ENCODE measurements at places on chromosomes 12 and 14.

DNA sequence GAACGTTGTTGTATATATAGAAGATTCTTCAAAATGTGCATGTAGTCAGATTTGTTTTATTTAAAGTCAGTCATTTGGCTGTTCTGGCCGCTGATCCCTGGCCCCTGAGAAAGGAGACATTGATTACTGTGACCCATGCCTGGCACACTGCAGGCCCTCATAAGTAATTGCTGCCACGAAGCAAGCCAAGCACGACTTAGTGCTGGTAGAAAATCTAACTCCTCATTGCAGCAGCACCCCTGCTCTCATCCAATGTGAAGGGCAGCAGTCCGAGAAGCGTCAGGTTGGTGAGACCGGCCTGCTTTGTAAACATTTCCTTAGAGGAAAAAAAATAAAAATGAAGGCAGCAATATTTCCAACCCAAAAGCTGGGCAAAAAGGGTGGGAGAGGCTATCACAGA is 22.8 kb upstream of the TMTC2 start:
- DNase-seq: no peak

GRCh38 chr12:100173111-100173510 is 27.5 kb upstream of the ACTR6 start:
- no peak for DNase-seq

DNA sequence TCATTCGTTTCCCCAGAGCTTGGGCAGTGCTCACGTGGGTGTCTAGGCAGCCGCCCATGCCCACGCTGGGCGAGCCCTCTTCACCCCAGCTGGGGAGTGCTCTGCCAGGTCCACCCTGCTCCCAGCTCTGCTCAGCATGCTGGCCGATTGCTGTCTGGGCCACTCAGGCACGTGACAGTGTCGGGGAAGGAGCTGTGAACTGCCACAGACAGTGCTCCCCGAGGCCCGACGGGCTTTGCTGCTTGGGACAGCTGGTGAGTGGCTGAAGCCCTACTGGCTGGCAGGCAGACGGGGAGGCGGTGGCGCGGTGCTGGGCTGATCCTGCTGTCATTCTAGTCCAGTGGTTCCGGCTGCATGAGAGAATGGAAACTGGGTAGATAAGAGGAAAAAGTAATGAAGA is 15.8 kb downstream of the NOC4L start:
- DNase-seq: no peak

GRCh38 chr14:38549564-38549963 is 293.7 kb upstream of the CLEC14A start:
- DNase-seq: no peak

- no peak for DNase-seq
Observed at GRCh38 chr14:104552738-104553125, 26.8 kb upstream of the C14orf180 start.

DNA sequence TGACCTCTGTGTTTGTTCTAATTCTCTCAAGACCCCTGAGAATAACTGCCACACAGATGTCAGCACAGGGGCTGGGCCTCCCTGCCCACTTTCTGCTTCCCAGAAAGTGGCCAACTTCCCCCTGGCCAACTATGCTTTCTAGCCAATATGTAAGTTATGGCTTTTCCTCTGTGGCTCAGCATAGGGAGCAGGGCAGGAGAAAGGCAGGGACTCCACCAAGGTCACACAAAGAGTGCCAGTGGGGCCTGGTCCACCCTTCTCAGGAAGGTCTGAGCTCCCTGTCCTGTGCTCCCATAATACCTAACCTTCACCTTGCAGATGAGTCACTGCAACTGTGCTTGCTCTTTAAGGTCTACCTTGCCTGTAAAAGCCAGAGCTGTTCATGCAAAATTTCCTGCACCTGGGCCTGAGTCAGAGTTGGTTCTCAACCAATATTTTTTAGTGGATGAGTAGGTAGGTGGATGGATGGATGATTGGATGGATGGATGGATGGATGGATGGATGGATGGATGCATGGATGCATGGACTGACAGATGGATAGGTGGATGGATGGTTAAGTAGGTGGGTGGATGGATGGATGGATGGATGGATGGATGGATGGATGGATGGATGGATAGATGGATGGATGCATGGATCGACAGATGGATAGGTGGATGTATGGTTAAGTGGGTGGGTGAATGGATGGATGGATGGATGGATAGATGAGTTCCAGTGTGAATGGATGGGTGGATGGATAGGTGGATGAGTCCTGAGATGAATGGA is 64.2 kb downstream of the DIO3 start:
- no peak for DNase-seq

DNA sequence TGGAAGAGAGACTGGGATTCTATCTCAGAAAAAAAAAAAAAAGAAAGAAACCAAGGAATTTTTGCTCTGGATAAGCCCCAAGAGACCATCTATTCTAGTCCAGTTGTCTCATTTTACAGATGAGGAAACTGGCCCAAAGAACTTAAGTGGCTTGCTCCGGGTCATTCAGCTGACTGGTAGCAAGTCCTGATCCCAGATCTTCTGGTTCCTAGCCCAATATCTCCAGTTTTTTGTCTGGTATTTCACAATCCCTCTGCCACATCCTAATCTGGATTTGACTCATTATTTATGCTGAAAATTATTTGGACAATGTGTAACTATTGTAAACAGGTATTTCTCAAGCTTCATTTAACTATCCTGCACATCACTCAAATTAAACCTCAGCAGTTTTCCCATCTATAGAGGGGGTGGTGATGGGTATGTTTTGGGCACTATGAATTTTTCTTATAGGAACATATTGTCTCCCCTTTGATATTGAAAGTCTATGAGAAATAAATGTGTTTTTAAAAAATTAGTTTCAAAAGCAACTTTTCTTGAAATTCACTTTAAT is 43.4 kb downstream of the PPP2R5E start:
- no peak for DNase-seq

GRCh38 chr12:42570076-42570475 is 19.5 kb downstream of the PRICKLE1 start:
- no peak for DNase-seq

GRCh38 chr12:11777962-11778361 is 128.5 kb downstream of the ETV6 start:
- no peak for DNase-seq

DNA sequence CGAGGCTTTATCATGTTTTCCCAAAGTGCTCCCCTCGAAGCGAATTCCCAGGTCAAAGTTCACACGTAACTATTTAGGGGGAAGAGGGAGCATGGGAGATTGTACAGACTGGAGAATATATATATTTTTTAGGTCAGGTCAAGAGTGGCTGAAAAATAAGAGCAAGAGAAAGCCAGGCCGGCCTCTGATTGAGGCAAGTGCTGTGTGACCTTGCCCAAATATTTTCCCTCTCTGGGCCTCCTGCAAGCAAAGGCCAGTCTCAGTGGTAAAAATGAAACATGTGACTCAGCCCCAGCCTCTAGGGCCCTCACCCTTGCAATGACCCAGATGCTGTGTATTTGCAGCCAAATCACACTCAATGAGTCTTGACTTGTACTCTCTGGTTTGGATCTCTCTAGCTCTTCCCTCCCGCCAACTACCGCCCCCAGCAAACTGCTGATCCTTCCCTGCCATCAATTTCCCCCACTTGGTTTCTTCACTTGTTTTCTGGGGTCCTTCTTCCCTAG is 34.1 kb downstream of the SMUG1 start:
- DNase-seq: no peak

DNA sequence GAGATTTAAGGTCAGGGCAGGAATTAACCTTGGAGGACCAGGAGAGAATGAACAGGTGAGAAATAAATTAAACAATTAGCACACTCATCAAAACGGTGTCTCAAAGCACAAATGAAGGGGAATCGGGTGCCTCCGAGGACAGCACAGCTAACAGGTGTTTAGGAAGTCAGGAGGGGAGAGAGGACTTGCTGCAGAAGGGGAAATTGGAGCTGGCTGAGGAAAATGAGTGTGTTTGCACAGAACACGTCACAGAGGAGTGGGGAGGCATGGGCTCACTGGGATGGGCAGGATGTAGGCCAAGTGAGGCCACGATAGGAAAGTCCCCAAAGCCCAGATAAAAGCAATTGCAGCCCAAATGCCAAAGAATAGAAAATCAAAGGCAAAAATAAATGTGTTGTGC is 121.7 kb downstream of the ZNF664 start:
- DNase-seq: no peak

GRCh38 chr12:124720681-124721500 is 142.8 kb downstream of the SCARB1 start:
- DNase-seq: peak; percentile 49

DNA sequence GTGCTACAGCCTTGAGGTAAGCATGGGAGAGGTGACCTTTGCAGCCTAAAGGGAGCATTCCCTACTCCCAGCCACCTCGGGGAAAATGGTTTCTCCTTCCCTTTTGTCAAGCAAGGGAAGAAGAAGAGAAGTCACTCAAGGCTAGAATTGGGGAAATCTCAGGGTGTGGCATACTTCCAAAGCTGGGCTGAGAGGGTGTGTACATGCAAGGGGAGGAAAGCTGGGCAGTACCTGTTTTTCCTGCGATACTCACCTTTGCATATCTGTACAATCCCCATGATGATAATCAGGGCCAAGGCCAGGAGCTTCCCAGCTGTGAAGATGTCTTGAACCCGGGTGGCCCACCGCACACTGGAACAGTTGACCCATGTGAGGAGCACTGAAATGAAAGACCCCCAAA is 23.8 kb upstream of the CEBPE start:
- no peak for DNase-seq

DNA sequence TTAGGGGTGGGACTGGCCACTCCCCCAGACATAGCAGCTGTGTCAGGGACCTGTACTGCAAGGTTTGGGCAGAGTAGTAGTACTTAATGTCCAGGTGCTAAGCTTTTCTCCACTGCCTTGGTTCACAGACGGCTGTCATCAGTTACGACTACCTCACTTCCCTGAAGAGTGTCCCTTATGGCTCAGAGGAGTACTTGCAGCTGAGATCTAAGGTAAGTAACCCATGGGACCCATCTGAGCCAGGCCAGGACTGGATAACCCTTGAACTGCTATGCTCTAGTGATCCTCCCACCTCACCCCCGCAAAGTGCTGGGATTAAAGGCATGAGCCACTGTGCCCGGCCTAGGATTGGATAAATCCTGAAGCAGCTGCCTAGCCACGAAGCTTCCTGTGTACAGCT is 22.4 kb downstream of the ADCK1 start:
- no peak for DNase-seq

- no peak for DNase-seq
Observed at GRCh38 chr14:33254861-33255395, 316.2 kb downstream of the NPAS3 start.

- no peak for DNase-seq
Observed at GRCh38 chr12:6527711-6528110, 6.6 kb upstream of the GAPDH start.

GRCh38 chr12:64478661-64479060 is 26.7 kb downstream of the TBK1 start:
- DNase-seq: no peak

GRCh38 chr12:45547822-45548221 is 181.7 kb upstream of the ARID2 start:
- DNase-seq: no peak

DNA sequence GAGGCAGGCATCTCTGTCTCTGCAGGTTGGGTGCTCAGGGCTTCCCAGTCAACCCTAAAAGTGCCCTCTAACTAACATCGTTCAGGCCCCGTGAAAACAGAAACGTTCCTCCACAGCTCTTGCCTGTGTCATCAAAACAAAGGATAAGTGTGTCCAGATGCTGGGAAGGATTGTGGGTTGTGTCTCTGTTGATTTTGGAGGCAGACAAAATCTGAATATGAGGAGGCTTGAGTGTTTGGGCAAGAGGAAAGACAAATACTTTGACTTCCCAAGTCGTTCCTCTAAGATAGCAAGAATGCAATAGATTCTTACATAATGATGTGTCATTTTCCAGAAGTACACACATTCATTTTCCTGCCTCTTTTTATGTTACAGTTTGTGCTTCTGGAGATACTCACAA is 52.9 kb downstream of the SERPINA3 start:
- no peak for DNase-seq

DNA sequence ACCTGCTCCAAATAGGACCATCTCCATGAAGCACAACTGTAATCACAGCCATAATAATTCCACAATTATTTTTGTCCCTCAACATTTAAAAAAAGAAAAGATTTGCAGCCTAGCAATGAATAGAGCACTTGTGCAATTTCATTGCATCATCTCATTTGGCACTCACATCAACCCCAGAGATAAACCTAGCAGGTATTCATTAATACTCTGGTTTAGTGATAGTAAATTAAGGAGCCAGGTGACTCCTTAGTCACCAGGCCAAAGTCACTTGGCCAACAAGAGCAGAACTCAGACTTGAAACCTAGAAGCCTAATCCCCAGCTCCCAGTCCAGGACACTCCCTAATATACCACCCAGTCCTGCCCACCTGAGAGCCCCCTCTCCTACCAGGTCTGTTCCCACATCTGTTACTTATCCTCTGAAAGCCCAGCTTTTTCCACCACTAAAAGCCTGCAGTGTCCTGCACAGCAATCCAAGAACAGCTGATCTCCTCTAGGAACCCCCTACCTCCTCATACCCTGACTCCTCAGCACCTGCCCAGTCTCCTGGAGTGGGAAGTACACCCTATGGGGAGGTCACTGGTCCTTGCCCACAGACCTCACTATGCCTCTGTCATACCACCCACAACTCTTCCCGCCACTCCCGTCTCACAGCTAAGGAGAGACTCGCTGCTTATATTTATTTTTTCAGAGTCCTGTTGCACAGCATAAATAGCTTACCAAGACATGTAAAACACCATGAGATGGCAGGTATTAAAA is 22.1 kb downstream of the OR10P1 start:
- DNase-seq: no peak

DNA sequence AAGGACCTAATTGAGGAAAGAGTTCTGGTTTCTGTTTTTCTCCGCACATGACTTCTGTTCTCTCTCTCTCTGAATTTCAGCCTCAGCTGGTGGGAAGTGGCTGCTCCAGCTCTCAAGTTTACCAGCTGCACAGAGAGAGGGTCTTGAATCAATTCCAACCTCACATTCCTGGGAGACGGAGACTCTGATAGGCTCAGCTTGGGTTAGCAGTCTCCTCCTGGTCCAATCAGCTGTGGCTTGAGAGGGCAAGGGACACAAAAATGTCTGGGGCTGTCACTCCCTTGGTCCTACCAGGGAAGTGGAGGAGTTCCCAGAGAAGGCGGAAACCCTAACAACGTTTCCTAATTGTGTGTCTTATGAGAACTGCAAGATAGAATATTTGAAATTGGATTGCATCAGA is 7.0 kb downstream of the CCDC63 start:
- DNase-seq: no peak

DNA sequence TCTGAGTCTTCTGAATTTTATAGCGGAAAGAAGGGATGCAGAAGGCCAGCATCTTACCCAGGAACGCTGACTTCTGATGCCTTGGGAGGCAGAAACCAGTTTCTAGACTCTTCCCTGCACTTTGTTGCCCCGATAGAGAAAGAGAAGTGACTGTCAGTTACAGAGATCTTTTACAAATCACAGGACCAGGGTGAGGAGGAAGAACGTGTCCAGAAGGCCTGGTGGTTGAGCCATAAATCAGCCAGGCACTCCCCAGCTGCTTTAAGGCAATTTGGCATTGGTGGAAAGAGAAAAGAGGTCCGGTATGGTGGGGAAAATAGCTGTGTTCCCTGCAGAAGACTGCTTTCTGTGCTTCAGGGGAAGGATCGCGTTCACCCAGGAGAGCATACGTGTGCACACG is 88.7 kb upstream of the KCNA1 start:
- DNase-seq: no peak

All from amygdala (tissue), 56 donors.